ENCODE measurements at places on chromosomes 7 and 10.

- H3K4me1 ChIP-seq, result peaks cover 11% of the 10 kb centered on the region
- no peak overlapping the region for H3K27ac ChIP-seq
- no peak overlapping the region for H3K4me3 ChIP-seq
- H3K27me3 ChIP-seq, result no peaks in the 10 kb centered on the region
Measured at GRCh38 chr10:124957404-124957947, 15.6 kb downstream of the ZRANB1 start.

DNA sequence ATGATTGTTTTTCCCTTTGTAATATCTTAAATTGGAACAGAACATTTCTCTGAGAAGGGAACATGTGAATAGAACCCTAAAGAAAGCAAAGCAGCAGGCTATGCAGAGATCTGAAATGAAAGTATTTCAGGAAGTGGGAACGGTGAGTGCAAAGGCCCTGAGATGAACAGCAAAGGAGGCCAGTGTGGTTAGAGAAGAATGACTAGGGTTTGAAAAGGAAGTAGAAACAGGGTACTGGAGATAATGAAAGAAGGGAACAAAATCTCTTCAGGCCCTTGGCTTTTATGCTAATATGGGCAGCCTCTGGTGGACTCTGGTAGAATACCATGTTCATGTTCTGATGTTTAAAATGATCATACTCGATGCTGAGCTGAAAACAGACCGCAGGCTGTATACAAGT, 22.2 kb downstream of the ARHGAP21 start:
- H3K4me1 ChIP-seq, result peaks cover 12% of the 10 kb centered on the region
- H3K27ac ChIP-seq, result peak overlapping the region; percentile 7
- no peaks in the 10 kb centered on the region for H3K27me3 ChIP-seq
- peak overlapping the region; percentile 30 for H3K4me3 ChIP-seq
- H3K36me3 ChIP-seq, result no peaks in the 10 kb centered on the region
- DNase-seq, result no peak

DNA sequence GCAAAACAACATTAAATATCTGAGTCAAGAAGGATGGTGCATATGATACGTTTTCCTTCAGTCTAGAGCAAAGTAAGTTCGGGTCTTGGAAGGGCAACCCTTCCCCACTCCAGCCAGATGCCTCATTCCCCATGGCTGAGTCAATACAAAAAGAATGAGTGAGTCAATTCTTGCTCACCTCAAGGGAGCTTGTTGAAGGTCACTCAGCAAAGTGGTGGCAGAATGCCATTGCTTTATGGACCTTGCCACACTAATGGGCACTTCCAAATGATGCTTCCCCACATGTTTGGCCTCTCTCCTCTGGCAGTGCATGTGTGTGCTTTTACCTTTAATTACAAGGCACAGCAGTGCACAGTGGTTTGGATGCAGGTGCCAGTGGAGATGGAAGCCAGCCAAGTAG, 296.5 kb downstream of the SORCS3 start:
- no peak overlapping the region for H3K4me3 ChIP-seq
- H3K27ac ChIP-seq, result no peak overlapping the region
- H3K4me1 ChIP-seq, result no peaks in the 10 kb centered on the region

DNA sequence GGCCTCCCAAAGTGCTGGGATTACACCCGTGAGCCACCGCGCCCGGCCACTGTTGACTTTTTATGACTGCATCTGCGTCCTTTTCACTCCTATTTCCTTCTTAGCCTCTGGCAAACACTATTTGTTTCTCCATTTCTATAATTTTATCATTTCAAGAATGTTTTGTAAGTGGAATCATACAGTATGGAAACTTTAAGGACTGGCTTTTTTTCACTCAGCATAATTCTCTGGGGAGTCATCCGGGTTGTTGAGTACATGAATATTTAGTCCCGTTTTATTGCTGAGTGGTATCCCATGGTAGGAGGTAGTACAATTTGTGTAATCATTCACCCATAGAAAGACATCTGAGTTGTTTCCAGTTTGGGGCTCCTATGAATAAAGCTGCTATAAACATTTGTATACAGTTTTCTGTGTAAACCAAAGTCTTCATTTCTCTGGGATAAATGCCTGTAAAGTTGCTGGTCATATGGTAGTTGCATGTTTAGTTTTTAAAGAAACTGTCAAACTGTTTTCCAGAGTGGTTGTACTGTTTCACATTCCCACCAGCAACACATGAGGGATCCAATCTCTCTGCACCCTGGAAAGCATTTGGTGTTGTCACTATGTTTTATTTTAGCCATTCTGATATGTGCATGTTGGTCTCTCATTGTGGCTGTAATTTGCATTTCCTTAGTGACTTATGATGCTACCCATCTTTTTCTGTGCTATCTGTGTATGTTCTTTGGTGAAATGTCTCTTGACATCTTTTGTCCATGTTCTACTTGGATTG, 139.6 kb upstream of the EEPD1 start:
- no peaks in the 10 kb centered on the region for H3K27me3 ChIP-seq
- H3K27ac ChIP-seq, result no peak overlapping the region
- H3K4me3 ChIP-seq, result no peak overlapping the region

- DNase-seq, result no peak
- peak overlapping the region; percentile 91 for H3K27ac ChIP-seq
- peak overlapping the region; percentile 56 for H3K4me3 ChIP-seq
- peaks cover 43% of the 10 kb centered on the region for H3K4me1 ChIP-seq
Measured at GRCh38 chr10:72309290-72310240, 35.8 kb downstream of the DDIT4 start.

GRCh38 chr10:100792574-100792973, 47.2 kb downstream of the PAX2 start:
- no peak for DNase-seq
- H3K27ac ChIP-seq, result no peak overlapping the region
- H3K27me3 ChIP-seq, result peaks cover 56% of the 10 kb centered on the region
- no peaks in the 10 kb centered on the region for H3K4me1 ChIP-seq
- H3K4me3 ChIP-seq, result no peak overlapping the region

Data from natural killer cell treated with Interleukin-12 subunit alpha and Interleukin-12 subunit beta and Interleukin-15 and Interleukin-18, amount 100 ng/mL, for 72 hours (primary cell).